ENCODE measurements at places on chromosomes 5 and 9.

DNA sequence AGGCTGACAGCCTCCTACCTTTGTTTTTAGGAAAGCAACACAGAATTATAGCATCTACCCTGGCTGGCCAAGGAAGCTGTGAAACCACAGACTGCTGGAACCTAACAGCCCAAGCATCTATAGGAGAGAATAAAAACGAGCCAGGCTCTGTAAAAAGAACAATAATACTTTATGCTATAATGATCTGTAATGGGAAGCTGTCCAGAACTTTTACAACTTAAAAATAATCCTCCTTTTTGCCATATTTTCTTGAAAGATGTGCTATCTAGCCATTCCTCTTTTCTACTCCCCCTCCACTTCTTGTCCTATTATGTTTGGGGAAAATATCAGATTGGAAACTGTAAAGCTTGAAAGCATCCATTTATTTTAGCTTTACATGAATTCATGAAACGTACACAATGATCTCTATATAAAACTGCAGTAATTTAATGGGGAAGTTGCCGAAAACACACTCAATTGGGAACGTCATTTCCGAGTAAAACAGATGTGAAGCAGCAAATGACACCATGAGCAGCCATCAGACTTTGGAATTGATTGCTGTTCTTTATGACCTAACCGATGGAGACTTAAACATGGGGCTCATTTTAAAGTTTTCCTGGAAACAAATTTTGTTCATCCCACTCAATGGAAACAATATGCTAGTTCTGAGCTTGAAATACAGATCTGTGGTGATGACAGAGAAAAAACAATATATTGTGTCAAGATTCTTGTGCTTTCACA lies 450.3 kb upstream of the CLINT1 start:
- no peak for DNase-seq

DNA sequence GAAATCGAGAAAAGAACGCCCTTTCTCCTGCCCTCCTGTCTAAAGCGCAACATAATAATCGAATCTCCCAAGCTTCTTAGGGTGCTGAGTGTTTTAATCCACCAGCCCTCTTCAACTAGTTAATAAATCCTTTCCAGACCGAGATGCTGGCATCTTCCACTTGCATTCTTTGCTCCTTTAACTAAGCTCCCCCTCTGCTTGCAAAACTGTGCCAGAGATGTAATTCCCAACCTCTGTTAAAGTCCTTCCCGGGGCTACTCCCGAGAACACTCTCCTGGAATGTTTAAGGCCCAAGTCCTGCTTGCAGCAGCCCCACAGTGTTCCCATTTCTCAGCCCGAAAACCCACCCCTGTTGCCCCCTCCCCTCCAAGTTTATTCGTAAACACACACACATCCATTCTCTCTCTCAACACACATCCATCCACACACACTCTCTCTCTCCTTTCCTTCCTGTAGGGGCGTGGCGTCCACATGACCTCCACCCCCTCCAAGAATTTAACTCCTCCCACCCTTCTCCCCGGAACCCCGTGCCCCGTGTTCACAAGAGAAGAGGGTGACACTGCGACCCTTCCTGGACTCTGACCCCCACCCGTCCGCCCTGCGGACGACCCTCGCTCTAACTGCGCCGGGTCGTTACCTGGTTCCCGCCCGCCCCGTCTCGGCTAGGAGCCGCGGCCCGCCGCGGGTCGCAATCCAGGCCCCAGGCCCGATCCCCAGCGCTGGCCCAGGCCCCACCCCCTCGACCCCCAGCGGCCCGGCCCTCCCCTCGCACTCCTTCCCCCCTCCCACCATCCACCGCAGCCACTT lies 7.0 kb upstream of the MGAT1 start:
- DNase-seq: peak; percentile 67

DNA sequence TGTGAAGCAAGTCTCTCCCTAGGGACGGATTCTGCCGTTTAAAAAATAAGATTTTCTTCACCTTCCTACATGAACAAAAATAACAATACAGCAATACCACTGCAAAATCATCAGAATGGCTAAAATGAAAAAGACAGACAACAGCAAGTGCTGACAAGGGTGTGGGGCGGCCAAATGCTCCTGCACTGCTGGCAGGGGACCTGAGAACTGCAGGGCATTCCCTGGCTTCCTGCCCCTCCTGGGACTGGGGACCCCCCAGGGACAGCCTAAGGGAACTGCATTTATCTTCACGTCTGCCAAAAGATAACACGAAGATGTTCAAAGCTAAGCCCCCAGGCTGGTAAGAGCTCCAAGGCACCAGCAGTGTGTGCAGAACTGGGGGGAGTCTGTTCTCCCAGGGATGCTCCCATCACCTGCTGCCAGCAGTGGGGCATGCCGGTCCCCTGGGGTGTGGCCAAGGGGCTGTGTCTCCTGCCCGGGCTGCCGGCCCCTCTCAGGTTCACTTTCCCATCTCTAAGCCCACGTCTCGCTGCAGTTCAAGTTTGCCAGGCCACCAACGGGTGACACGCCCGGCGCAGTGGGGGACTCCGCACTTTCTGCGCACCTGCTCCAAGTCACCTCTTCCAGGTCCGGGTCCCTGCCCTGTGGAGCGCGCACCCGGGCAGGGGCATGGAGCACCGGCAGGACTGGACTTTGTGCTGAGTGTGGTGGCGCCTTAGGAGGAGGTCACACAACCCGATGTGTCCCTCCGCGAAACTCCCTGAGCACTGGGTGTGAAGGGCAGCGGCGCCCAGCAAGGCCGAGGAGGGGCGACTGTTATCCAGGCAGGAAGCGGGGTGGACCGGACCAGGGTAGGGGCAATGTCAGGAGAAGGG lies 4.5 kb upstream of the EGFL7 start:
- no peak for DNase-seq

GRCh38 chr9:19371942-19372341 lies 8.1 kb downstream of the RPS6 start:
- DNase-seq: no peak

DNA sequence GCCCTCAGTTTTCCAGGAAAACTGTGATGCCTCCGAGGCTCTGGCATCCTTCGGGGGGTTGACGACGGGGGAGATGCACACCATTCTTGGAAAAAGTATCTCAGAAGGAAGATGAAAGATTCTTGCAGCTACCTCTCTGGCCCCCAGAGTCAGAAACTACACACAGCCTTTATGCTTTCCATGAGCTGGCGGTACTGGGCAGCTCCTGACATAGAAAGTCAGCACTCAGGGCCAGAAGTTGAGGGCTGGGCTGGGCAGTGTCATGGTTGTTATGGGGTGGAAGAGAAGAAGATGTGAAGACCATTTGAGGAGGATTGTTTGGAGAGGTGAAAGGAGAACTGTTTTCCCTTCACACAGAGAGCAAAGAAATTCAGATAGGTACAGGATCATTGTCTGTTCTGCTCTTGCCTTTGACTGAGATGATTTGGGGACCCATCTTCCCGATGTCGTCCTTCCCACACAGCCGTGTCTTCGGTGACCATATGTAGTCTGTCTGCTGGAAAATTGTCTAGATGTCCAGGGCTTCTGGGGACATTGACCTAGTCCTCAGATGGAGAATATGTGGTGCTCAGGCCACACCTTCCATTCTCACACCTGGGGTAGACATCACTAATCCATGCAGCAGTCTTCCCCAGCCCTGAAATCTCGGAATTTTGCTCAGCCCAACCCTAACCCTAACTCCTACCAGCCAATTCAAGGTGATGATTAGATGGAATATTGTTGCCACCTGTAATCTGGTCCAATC lies 237.1 kb downstream of the CACNA1B start:
- no peak for DNase-seq

DNA sequence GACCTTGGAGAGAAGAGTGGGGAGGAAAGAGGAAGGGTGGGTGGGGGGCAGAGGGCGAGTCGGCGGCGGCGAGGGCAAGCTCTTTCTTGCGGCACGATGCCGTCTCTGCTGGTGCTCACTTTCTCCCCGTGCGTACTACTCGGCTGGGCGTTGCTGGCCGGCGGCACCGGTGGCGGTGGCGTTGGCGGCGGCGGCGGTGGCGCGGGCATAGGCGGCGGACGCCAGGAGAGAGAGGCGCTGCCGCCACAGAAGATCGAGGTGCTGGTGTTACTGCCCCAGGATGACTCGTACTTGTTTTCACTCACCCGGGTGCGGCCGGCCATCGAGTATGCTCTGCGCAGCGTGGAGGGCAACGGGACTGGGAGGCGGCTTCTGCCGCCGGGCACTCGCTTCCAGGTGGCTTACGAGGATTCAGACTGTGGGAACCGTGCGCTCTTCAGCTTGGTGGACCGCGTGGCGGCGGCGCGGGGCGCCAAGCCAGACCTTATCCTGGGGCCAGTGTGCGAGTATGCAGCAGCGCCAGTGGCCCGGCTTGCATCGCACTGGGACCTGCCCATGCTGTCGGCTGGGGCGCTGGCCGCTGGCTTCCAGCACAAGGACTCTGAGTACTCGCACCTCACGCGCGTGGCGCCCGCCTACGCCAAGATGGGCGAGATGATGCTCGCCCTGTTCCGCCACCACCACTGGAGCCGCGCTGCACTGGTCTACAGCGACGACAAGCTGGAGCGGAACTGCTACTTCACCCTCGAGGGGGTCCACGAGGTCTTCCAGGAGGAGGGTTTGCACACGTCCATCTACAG lies 760 bp downstream of the NPR3 start:
- DNase-seq: no peak

DNA sequence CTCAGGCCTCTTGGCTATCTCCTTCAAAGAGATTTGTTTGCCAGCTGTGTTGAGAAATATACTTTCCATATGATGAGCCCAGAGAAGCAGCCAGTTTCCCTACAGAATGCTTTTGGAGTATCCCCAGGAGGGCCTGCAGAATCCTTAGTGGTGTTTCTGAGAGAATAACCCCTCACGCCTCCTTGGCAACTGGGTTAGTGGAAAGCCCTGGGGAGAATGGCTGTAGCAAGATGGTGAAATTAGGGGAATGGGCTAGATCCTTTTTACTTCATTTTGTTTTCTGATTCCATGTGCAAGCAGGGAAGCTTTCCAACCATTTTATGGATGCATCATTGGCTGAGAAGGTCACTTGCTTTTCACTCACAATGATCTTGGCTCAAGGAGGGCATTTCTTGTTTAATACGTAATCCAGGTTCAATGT lies 364.6 kb downstream of the DMRT2 start:
- DNase-seq: no peak

DNA sequence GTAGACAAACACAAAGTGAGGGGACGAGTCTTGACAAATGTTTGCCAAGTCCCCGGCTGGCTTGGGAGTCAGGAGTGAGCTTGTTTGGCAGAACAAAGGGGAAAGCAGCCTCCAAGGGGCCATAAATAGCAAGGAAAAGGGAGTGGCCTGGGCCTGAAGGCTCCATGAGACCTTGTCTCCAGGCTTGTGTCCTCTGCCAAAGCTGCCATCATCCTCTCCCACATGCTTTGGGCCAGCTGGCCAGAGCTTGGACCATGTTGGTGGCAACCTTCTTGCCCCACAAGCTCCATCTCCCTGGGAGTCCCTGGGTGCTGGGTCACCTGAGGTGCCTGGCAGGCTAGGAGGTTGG lies 13.3 kb upstream of the PITX1 start:
- no peak for DNase-seq

DNA sequence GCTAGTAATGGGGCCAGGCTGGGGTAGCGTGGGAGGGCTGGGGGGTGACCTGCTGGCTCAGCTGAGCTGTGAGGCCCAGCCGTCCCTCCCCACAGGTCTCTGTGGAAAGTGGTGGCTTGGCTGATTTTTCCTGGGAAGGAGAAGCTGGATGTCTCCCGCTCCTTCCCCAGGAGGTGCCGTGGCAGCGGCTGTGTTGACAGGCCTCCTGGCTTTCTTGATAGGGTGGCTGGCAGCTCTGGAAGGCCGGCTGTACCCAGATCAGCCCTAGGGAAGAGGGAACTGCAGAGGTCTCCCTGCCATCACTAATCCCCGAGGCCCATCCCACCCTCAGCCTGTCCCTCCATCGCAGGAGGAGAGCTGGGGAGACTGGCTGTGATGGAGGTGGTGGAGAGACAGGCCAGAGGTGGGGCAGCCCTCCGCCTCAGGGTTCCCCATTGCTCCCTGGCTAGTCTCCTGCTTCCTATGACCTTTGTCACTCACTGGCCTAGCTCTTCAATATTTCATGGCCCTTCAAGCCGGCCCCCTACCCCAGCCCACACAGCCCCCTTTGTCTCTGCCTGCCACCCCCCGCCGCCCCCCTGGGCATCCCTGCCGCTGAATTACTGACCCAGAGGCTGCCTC lies 6.8 kb downstream of the CXXC5 start:
- DNase-seq: no peak

- DNase-seq: no peak
These were observed 497.6 kb upstream of the CD180 start for GRCh38 chr5:67693956-67694809.

DNA sequence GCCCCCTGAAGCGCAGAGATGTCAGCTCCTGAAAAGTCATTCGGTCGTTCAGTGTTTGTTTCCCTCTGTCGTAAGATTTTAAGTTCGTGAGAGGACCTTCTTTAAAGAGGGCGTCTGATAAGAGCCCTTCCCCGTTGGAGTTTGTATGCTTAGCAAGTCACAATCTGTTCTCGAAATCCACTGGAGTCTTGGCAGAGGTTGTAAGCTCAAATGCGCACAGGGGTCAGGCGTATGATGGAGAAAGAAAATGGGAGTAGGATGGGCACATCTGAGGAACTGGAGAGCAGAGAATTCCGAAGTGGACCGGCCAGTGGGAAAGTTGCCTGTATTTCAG lies 710 bp downstream of the HSD17B4 start:
- no peak for DNase-seq

DNA sequence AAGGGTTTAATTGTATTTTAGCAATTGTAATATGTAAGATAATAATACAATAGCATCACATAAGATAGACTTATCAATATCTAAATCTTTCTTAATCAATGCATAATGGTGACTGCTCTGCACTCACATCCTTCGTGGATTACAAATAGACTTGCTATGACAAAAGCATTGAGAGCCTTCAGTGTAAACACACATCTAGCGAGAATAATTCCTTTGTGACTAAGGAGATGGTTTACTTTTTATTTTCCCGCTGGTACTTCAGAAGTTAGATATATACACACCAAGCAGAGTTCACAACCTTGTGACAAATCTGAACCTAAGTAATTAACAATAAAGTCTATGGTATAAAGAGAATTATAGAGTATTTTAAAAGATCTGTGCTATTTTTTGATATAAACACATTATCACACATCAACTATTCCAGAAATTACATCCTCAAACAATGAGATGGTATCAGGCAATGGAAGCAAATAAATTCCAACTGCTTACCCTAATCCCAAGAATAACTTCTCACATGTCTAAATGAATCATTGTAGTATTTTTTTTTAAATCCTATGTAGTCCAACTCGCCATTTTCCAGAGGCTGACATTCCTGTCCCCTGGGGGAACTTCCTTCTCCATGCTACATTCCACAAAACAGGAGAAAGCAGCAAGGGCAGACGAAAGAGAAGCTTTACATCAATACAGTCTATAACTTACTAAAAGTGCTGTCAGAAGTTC lies 51.2 kb downstream of the MAPKAP1 start:
- no peak for DNase-seq

- no peak for DNase-seq
These were observed 5.0 kb downstream of the RELL2 start for GRCh38 chr5:141641634-141642267.

DNA sequence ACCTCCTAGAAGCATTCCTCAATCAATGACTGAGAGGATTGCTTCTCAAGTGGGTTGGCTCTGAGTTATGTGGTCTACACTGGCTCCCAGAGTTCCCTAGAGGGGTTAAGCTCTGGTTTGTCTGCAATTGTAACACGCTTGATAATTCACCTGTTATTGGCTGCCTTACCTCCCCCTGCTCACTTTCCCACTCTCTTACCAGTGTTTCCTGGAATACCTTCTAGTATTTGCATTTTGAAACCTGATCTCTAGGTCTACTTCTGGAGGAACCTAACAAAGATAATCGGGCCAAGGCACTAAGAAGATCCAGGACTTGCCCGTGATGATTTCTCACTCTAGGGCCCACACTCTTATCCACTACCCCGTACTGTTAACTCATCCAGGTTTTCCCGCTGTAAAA lies 110.1 kb upstream of the MAP3K1 start:
- DNase-seq: no peak

- DNase-seq: no peak
These were observed 55.8 kb downstream of the AQP7 start for GRCh38 chr9:33346564-33346963.
